ENCODE measurements at places on chromosomes 13 and 19.

DNA sequence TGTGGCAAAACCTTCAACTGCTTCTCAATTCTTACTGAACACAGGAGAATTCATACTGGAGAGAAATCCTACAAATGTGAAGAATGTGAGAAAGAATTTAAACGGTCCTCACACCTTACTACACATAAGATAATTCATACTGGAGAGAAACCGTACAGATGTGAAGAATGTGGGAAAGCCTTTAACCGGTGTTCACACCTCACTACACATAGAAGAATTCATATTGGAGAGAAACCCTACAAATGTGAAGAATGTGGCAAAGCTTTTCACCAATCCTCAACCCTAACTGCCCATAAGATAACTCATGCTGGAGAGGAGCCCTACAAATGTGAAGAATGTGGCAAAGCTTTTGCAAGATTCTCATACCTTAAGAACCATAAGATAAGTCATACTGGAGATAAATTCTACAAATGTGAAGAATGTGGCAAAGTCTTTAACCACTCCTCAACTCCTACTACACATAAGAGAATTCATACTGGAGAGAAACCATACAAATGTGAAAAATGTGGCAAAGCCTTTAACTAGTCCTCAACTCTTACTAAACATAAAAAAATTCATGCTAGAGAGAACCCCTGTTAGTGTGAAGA lies 111.7 kb downstream of the ZNF100 start:
- no peak for DNase-seq

DNA sequence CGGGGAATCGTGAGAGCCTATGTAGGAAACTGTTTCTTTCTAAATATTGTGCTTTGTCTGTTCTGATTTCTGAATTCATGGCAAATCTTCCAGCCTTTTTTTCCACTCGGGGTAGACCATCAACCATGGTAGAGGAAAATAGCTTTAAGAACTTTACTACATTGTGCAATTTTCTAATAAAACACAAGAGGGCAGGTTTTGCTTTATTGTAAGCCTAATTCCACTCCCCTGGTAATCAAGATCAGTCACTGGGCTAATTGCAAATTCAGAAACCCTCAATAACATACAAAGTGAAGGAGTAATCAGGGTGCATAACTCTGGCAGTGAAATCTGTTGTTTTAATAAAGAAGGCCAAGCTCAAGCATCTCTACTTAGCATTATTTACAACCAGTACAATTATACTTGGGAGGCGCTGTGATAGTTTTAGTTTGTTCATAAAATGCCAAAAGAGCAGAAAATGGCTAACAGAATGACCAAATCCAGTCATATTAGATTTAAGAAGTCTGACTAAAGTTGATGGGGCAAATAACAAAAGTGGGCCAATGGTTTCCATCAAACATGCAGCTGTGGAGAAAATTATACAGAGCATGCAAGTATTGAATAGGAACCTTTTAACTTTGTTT lies 43.8 kb downstream of the DCT start:
- no peak for DNase-seq

- DNase-seq = no peak
These were observed 136.5 kb upstream of the FNDC3A start for GRCh38 chr13:48839171-48839570.

DNA sequence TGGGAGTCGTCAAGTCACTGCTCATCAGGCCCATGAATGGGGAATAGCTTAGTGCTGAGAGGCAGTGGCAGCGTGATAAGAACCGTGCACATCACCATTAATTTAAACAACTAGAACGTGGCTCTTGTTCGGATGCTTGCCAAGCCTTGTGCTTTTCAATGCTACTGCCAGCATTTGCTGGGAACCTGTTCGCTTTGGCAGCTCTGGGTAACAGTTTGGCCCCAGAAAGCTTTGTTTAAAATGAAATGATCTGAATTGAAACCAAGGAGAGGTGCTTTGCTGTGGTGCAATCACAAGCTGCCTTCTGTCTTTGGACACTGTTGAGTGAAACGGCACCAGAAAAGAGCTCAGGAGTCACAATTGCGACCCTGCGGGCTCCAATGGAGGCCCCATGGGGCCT lies 53.5 kb upstream of the OLFM4 start:
- DNase-seq = no peak

DNA sequence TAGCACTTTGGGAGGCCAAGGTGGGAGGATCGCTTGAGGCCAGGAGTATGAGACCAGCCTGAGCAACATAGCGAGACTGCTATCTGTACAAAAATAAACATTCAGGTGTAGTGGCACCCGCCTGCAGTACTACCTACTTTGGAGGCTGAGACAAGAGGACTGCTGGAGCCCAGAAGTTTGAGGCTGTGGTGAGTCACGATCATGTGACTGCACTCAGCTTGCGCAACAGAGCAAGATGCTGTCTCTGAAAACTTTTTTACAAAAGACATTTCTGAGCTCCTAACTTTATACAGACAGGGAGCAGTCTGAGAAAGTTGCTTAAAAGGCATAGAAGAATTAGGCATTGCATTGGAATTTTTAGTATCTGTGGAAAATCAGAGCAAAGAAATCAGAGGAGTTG lies 10.4 kb upstream of the TBC1D4 start:
- DNase-seq = peak; percentile 70

- no peak for DNase-seq
These were observed 62.2 kb downstream of the KCTD12 start for GRCh38 chr13:76823969-76824368.

All from AG04449 (cell line).